AG04450 (cell line): ENCODE measurements at places on chromosomes 2 and 18.
A peak's percentile ranks its signal among the peaks of the same experiment; 100 is the strongest.

DNA sequence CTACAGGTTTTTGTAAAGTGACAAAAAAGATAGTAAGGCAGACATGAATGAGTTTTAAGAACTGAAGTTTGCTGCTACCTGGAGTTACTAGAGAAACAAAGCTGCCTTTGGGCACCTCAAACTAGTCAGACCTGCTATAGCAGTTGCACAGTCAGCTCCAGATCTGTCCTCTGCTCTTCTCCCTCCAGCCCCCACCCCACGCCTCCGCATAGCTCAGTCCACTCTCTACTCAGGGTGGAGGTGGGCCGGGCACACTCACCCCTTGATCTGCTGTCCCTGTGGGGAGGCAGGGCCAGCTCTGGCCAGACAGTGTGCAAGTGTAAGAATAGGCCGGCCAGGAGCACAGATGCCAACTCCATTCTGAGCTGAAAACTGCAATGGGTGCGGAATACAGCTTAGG, 4.1 kb downstream of the SERTAD2 start:
- DNase-seq, result no peak

GRCh38 chr2:187299122-187299906, 148.7 kb downstream of the CALCRL start:
- DNase-seq, result no peak

GRCh38 chr2:174841350-174841749, 77.1 kb upstream of the CHRNA1 start:
- DNase-seq, result no peak

GRCh38 chr2:40049781-40050180, 270.7 kb upstream of the THUMPD2 start:
- no peak for DNase-seq

DNA sequence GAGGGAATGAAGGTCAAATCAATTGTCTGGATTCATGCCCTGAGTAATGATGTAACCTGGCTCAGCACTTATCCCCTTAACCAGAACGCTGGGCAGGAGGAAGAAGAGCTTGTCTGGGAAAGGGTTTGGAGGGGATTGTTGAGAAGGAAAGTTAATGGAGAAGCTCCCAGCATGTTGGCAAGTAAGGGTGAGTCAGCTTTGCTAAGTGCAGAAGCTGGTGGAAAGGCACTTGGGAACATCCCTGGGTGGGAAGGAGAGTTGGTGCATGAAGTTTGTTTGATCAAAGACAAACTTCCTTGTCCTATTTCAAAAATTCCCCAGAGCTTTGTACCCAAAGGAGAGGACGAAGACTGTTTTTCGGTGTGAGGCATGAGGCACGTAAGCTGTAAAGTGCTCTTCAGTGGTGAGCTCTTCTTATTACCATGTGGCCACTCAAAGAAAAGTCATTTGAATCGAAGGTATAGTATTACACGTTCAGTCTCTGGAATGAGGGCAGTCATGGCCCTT, 17.6 kb upstream of the DAW1 start:
- DNase-seq, result no peak

DNA sequence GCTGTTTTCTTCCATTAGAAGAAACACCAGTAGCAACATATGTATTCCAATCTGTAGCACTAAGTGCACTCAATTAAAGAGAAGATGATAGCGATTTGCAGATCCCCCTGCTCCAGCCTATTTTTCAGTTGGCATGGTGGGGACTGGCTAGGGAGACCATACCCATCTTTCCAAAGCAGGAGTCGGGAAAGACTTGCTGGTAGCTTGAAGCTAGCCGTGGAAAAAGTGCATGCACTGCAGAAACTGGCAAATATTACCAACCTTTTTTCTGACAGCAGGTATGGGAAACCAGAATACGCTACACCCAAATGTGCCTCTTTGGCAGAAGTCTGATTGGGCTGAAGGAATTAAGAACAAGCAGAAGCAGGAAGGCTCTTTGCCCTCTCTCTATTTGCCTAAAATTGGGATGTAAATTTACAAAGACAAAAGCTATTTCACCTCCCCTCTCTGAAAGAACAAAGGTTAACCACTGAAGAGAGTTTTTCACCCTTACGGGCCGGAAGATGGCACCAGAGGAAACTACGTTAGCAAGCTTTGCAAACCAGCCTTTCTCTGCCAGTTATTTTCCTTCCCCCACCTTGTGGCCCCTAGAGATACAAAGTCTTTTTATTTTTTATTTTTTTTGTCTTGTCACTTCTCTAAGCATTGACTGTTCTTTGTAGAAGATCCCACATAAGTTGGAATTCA, 273.1 kb downstream of the DLGAP1 start:
- DNase-seq, result no peak

DNA sequence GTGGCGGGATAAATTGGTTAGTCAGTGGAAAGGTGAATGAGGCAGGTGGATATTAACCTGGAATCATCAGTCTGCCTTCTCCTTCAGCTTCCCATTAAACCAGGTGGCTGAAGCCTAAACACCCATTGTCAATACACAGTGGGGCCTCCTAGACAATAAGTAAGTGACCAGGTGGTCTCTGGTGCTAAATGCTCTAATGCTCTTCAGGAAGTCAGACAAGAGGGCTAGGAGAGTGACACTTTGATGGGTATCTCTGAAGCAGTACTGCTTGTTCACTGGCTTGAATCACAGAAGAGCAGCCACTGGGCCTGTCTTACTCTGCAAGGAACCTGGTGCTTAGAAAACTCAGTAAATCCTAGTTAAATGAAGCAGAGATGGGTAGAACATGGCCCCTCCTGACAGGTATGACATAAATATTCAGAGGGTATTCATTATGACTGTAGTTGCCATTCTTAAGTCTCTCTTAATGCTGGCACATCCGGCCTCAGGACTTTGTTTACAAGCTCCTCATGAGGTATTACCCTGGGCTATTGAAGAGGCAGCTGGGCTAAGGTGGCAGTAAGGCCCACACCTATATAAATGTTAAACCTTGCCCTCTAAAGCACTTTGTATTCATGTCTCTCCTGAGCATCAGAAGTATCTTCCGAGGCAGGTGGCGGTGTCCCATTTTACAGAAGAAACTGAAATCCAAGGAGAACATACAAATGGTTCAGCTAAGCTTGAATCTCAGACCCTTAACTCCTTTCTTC, 104.9 kb downstream of the NCK2 start:
- no peak for DNase-seq

- DNase-seq, result no peak
Observed at GRCh38 chr2:202149155-202149762, 76.2 kb downstream of the KIAA2012 start.

GRCh38 chr18:35073186-35074105, 32.2 kb downstream of the MAPRE2 start:
- DNase-seq, result no peak

DNA sequence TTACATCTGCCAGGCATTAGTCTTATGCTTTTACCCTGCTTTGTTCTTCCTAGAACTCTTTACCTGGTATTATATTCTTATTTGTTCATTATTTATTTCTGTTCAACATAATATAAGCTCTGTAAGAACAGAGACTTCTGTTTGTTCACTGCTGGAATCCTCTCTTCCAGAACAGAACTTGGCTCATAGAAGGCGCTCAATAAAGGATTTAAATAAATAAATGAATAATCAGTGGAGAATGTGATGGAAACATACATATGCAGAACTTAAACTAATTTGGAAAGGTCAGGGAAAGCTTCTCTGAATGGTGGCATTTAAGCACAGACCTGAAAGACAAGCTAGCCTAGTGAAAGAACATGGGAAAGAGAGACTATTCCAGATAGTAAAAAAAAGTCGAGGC, 24.3 kb downstream of the NCKAP1 start:
- DNase-seq, result no peak

DNA sequence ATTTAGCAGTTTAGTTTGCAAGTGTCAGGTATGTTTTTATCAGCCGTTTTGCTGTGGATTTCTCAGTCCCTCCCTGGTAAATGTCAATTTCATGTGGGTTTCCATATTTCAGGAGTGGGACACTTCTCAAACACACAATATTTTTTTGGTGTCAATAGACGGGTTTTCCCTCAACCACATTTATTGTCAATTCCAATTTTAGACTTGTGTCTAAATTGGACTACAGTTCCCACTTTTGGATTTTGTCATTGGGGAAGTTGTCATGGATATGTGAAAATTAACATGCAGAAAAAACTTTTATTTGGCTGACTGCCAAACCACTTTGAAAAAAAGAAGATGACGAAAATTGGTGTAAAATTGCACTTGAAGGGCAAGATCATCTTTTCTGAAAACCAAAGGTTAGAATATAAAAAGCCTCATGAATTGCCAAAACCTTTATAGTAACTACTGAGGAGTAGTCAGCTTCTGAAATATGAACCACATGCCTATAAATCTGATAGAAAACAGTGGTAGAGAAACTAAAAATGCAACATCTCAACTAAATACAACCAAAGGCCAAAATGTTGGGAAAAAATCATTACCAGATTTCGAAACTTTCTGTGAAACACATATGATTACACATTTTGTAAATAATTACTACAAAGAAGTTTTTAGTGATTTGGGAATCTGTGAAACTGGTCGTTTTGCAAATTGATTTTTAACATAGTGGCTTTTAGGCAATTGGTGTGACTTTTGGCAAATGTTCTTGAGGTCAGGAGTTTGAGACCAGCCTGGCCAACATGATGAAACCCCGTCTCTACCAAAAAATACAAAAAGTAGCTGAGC, 106.4 kb downstream of the BCL2L11 start:
- DNase-seq, result no peak

DNA sequence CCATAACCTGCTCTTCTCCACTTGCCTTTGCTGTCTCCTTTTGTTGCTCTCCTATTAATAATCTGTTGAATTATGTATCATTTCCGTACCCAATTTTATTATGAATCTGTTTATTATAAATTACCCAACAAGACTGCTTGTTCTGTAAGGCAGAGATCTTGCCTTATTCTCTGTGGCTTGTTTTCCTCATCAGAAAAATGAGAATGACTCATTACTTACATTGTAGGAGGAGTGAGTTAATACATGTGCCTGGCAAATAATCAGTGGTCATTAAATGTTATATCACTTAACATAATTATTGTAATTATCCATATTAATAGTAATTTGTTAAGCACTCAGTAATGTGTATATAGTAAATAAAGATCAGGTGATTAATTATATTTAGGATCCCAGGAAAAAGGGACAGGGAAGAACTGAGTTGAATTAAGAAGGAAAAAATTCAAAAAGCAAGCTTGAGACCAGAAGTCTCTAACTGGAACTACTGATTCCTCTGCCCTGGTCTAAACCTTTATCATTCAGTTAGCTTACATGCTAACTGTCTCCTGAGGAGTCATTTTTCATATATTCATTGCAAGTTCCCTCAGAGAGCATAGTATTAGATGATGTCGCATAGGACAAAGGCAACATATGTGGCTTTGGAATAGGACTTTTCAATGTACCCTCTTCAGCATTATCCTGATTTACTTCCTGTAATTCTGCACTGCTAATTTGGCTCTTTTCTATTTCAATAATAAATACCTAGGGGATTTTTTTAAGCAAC, 335.7 kb downstream of the GALNT13 start:
- no peak for DNase-seq

- DNase-seq, result no peak
Observed at GRCh38 chr2:81545626-81546025, 1241.1 kb upstream of the LRRTM1 start.

GRCh38 chr2:207505171-207505570, 24.6 kb upstream of the CREB1 start:
- DNase-seq, result no peak

- no peak for DNase-seq
Observed at GRCh38 chr2:200341376-200341775, 34.9 kb downstream of the SPATS2L start.

DNA sequence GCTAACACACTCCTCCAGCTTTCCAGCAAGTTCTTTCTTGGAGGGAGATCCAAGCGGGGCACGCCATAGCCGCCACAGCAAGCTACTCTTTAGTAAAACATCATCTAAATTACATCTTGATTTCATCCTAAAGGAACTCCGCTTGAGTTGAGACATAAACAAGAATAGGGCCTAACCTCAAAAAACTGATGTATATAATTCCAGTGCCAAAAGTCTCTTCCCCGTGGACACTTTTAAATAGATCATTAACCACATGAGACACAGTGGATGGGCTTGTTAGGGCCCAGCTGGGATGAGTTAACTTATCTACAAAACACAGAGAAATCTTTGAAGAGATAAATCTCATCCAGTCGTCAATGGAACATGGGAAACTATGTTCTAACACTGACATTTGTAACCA, 20.8 kb upstream of the MLPH start:
- peak; percentile 79 for DNase-seq

DNA sequence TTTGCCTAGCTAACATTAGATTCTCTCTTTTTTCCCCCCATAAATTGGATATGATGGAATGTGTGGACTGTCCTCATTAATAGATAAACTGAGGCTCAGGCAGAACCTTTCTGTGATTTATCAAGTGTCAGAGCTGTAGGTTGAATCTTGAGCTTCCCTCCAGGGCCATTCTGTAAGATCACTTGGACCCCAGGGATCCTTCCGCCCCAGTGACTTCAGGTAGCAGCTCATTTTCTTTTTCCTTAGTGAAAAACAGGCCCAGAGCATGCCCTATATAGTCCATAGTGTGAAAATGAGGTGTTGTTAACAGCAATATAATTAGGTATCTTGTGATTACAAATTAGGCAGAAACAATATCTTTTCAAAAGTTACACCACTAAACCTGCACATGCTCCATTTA, 269.7 kb downstream of the ZNF385B start:
- DNase-seq, result no peak
